ENCODE measurements at places on chromosomes 16 and 17.

GRCh38 chr16:58614860-58615259, 14.8 kb downstream of the CNOT1 start:
- DNase-seq = no peak

- DNase-seq = no peak
These were observed 62.3 kb upstream of the PHOSPHO1 start for GRCh38 chr17:49292901-49293300.

- DNase-seq = no peak
These were observed 17.1 kb upstream of the FAM83G start for GRCh38 chr17:19021622-19022083.

- no peak for DNase-seq
These were observed 337.7 kb downstream of the TOX3 start for GRCh38 chr16:52209227-52209626.

- DNase-seq = no peak
These were observed 38.9 kb upstream of the SNN start for GRCh38 chr16:11629071-11630030.

DNA sequence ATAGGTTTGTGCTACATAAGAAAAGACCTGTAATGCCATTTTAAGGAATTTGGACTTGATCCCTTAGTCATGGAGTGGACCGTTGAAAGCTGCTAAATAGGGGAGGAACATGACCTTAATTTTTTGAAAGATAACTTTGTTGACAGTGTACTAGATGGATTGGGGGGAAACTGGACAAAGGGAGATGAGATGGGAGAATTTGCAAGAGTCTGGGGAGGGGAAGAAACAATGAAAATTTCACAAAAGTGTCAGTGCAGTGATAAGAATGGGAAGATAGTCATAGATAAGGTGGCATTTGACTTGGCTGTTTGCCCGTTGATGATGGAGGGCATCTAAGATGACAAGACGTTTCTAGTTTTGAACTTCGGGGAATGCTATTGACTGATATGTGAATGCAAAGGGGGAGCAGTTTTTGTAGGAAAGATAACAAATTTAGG, 22.3 kb upstream of the KRT10 start:
- no peak for DNase-seq

DNA sequence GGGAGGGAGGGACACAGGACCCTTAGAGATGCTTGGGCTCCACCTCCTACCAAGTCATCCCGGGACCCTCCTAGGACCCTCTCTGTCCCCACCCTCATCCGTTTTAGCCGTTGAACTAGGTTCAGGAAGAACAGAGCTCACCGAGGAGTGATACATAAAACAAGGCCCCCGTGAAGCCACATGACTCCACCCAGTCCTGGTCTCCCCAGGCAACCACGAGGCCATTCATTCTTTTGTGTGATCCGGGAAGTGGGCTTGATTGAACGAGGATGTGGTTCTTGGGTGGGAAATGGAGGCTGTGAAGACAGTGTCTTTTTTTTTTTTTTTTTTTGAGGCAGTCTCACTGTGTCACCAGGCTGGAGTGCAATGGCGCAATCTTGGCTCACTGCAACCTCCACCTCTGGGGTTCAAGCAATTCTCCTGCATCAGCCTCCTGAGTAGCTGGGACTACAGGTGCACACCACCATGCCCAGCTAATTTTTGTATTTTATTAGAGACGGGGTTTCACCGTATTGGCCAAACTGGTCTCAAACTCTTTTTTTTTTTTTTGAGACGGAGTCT, 14.8 kb downstream of the TRARG1 start:
- peak; percentile 87 for DNase-seq

- DNase-seq = no peak
These were observed 79.8 kb downstream of the ENGASE start for GRCh38 chr17:79154446-79154845.

DNA sequence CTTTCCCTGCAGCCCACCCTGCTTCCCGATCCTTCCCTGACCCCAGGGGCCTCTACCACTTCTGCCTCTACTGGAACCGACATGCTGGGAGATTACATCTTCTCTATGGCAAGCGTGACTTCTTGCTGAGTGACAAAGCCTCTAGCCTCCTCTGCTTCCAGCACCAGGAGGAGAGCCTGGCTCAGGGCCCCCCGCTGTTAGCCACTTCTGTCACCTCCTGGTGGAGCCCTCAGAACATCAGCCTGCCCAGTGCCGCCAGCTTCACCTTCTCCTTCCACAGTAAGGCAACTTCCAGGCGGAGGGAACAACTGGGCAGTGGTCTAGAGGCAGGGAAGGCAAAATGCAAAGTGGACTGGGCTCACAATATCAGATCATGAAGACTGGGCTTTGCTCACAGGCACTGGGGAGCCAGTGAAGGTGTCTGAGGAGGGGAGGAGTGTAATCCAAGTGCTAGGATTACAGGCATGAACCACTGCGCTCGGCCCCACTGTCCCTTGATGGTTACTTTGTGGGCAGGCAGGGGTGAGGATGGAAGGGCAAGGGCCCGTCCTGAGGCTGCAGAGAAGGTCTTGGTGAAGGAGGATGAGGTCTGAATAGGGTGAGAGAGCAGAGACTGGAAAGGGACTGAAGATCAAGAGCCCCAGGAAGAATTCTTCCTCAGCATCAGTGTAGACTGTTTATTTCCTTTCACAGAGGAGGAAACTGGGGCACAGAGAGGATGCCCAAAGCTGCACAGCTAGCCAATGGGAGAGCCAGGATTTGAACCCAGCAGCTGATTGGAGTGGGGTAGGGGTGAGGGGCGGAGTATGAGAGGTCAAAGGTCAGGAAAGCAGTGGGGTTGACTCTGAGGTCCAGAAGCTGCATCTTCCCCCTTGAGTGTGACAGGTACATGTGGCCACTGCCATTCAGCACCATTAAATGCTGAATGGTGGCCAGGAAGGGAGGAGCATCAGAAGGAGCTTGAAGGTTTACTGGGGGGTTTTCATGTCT, 16.5 kb upstream of the ADGRG3 start:
- DNase-seq = no peak

DNA sequence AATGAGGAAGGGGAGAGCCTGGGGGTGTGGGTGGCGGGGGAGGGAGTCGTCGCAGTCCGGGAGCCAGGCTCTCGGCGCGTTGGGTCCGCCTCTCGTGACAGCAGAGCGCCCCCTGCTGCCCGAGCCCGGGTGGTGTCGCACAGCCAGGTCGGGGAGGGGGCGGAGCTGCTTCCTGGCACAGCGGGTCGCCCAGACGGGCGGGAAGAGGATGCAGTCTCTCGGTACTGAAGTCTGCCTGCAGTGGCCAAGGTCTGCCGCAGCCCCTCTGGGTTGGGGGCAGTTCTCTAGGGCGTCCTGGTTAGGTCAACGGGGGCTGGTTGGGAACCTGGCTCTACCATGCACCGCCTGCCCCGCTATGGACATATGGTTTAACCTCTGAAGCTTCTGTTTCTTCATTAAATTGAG, 38.2 kb upstream of the CCDC182 start:
- peak; percentile 40 for DNase-seq

DNA sequence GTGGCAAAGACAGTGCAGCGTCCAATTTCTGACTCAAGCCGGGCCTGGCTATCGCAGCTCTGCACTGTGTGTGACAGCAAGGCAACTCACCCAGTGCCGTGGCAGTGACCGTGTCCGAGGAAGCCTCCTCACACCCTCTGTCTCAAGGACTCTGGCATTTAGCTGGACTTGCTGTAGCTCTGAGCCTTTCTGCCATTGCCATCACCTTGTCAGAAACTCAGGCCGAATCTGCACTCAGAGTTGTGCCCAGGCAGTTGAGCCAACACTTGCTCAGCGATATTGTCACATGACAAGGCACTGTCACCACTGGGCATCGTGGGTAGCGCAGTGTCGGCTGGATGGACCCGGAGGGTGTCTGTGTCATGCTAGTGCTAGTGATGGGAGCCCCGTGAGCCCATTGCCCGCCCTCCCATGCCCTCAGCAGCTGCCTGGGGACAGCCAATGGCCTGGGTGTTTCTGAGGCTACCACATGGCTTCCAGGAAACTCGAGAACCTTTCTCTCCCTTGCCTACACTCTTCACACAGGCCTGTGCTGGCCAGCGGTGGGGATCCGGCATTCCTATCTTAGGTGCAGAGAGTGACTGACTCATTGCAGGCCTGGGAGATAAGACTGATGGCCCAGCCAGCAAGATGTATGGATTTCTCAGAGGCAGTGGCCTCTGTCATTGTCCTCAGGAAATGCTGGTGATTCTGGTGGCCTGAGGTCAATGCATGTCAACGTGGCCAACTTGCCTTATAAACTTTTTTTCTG, 22.1 kb upstream of the STH start:
- no peak for DNase-seq

DNA sequence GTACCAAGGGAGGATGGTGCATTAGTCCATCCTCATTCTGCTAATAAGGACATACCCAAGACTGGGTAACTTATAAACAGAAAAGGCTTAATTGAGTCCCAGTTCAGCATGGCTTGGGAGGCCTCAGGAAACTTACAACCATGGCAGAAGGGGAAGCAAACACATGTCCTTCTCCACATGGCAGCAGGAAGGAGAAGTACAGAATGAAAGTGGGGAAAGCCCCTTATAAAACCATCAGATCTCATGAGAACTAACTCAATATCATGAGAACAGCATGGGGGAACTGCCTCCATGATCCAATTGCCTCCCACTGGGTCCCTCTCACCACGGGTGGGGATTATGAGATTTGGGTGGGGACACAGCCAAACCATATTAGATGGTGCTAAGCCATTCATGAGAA, 84.5 kb downstream of the SEC14L1 start:
- DNase-seq = no peak

- DNase-seq = no peak
These were observed 439.0 kb downstream of the HS3ST3B1 start for GRCh38 chr17:14739656-14740431.

- DNase-seq = no peak
These were observed 3.2 kb upstream of the TRIM65 start for GRCh38 chr17:75899767-75900468.

GRCh38 chr17:64281962-64282752, 19.1 kb upstream of the TEX2 start:
- DNase-seq = peak; percentile 36

DNA sequence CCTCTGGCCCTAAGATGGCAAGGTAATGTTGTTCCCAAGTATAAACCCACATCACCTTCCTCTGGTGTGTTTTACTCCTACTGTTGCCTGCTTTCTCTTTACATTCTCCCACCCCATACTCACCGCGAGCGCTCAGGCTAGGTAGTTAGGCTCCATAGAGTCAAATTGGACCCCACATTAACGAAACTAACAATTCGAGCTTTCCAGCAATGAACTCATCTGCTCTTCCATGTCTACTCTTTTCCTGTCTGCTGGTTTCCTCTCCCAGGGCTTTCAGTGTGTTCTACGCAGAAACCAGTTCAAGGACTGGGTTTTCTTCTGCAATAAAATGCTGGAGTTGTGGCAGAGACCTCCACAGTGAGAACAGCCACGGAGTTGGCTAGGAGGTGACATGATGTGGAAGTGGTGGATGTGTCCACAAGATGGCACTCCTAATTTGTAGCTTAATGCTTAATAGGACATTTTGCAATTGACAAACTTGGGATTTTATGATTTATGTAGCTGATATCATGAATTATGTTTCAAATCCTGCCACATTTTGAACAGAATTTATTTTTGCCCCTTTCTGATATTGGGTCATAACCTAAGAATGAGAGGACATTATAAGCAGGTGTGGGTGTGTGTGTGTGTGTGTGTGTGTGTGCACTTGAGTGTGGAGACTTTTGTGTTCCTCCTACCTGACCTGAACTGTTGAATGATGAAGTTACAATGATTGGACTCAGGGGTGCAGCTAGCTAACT, 2.2 kb upstream of the UQCRC2 start:
- peak; percentile 39 for DNase-seq

DNA sequence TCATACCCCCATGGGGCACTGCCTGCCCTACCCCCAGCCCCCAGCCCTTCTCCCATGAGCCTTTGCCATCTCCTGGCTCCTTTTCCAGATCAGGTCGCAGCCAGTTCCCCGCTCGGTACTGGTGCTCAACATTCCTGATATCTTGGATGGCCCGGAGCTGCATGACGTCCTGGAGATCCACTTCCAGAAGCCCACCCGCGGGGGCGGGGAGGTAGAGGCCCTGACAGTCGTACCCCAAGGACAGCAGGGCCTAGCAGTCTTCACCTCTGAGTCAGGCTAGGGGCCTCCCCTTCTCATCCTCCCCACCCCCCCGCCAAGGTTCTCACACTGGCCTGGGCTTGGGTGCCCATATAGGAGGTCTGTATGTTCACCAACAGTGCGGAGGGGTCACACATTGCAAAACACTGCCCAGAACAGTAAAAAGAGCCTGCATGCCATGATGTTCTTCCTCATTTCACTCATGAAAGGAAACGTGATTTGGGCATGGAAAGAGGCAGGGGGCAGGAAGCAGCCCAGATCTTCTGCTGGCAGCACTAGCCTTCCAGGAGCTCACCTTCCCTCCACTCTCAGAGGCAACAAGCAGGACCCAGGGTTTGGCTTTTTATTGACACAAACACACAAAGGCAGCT, 7.5 kb downstream of the IFI35 start:
- no peak for DNase-seq

- no peak for DNase-seq
These were observed 10.5 kb downstream of the FAM83G start for GRCh38 chr17:18993905-18994526.

- DNase-seq = peak; percentile 64
These were observed 5.4 kb downstream of the PGS1 start for GRCh38 chr17:78383725-78384471.

- no peak for DNase-seq
These were observed 16.2 kb downstream of the CTC1 start for GRCh38 chr17:8231701-8232100.

GRCh38 chr16:74257061-74257460, 39.6 kb upstream of the PSMD7 start:
- no peak for DNase-seq

DNA sequence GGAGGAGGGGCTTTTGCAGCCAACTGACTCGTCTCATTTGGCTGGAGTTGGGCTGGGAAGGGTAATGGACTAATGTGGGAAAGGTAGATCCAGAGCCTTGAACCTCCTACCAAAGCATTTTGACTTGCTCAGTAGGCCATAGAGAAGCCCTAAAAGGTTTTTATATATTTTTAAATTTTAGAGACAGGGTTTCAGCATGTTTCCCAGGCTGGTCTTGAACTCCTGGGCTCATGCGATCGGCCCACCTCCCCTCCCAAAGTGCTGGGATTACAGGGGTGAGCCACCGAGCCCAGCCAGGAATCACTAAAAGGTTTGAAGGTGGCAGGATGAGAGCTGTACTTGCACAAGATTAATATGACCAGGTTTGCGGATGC, 2.0 kb upstream of the PITPNC1 start:
- DNase-seq = no peak

GRCh38 chr16:25570131-25570530, 121.6 kb upstream of the HS3ST4 start:
- DNase-seq = no peak

DNA sequence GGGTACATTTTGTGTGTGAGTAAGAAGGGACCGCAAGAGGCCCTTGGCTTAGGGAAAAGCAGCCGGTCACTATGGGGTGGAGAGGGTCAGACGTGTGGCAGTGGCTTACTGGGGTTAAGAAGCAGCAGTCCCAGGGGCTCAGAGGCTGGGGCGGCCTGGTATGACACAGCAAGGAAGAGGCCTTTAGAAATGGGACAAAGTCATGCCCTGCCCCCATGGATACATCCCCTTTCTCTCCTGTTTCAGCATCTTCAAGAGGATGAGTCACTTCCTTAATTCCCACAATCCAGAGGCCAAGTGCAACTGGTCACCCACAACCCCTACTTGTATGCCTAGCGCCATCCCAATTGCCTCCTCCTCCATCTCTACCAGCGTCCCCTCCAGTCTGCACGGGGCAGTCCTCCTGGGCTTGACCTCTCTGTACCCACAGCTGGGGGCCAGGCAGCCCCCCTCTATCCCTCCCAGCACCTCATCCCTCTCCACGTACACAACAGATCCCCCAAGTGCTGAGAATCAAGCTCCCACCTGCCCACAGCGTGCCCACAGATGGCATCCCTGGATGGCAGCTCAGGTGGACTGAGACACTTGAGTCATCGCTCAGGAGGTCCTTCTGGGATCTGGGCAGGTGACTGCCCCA, 6.9 kb upstream of the EFTUD2 start:
- DNase-seq = no peak
